Activated CD4-positive, alpha-beta T cell treated with anti-CD3 and anti-CD28 coated beads, Interleukin-2, amount 50 U/mL, for 1 hour (primary cell): ENCODE measurements at places on chromosomes 3 and 15.
A peak's percentile ranks its signal among the peaks of the same experiment; 100 is the strongest.

GRCh38 chr15:70096215-70097062, 1.3 kb downstream of the TLE3 start:
- peak; percentile 49 for DNase-seq

DNA sequence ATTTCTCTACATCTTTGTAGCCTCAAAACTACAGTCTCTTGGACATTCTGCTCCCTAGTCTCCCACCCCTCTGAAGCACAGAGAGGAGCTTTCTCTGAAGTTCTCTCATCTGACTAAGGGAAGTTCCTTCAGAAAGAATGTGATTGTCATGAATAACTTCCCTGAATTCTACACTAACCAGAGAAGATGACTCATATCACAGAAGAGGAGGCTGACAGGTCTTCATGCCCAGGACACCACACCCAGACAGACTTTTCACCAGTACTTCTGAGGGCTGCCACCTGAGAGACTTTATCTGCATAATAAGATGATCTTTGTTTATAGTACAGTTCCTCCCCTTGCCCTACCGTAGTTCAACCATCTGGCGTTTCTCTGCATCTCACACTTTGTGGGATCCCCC, 52.8 kb downstream of the CDIN1 start:
- DNase-seq, result no peak

GRCh38 chr15:36529296-36530011, 50.0 kb upstream of the CDIN1 start:
- no peak for DNase-seq

DNA sequence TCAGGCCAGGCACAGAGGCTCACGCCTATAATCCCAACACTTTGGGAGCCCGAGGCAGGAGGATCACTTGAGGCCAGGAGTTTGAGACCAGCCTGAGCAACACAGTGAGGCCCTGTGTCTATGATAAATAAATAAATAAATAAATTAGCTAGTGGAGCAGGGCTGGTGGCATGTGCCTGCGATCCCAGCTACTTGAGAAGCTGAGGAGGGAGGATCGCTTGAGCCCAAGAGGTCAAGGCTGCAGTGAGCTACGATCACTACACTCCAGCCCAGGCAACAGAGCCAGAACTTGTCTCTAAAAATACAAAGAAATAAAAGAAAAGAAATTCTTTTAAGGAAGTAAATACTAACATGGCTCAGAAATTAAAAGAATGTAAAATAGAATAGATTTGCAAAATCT, 91.8 kb downstream of the LIPC start:
- no peak for DNase-seq

DNA sequence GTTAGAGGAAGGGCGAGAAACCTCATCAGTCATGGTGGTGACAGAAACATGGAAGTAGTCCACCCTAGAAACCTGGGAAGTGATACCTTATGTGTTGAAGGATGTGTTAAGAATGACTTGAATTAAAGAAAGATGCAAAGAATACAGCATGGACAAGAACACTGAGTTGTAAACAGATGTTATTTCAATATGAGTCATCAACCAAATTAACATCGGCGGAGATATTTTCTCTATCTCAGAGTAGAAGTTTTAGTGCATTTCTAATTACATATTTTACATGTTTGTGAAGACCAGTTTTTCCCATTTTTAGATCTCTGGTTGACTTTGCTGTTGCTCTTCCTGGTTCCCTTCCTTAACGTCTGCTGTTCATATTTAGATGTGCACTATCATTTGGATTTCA, 268.8 kb upstream of the TBL1XR1 start:
- no peak for DNase-seq

GRCh38 chr3:120569222-120570057, 26.7 kb upstream of the NDUFB4 start:
- DNase-seq, result no peak

DNA sequence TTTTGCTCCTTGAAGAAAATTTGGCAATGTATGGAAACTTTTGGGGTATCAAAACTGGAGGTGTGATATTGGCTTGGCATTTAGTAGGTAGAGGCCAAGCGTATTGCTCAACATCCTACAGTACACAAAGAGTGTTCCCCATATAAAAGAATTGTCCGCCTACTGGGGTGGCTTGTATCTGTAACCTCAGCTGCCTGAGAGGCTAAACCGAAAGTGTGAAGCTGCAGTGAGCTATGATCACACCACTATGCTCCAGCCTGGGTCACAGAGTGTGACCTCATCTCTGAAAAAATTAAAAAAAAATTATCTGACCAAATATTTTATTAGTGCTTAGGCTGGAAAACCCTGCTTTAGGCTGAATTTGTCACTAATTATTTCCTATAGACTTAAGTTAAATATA, 483.9 kb downstream of the PYDC2 start:
- DNase-seq, result no peak

DNA sequence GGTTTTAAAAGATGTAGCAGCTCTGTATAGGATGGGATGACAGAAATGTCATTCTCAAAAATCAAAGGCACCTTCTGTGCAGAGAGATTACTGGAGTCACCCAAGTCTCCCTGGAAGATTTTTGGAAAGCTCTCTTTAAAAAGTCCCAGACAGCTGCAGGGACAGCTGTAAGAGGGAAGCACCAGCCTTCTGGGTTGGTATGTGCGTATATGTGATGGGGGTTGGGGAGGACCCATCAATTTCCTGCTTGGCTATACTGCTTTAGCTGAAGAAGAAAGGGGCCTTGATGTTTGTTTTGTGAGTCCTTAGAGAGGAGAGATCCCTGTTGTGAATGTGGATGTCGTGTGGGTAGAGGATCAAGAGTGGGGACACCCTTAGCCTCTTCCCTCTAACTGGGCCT, 5.4 kb upstream of the SEC11A start:
- DNase-seq, result no peak

DNA sequence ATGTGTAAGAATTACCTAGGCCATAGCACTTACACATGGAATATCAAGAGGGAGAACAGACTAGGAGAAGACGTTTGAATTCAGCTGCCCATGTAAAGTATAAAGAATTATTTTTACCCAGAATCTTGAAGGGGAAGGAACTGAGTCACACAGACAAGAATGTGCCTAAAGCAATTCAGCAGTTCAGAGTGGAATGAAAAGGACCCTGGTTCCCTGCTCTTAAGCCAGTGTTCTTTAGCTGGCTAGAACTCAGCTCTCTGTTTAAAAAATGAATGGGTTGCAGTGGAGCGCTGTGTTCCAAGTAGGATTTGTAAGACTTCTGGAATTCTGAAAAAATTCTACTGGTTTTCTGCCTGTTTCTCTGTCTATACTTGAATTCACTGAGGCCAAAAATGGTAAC, 440.2 kb downstream of the LPP start:
- DNase-seq, result no peak

GRCh38 chr15:28289694-28290463, 32.1 kb downstream of the HERC2 start:
- no peak for DNase-seq

DNA sequence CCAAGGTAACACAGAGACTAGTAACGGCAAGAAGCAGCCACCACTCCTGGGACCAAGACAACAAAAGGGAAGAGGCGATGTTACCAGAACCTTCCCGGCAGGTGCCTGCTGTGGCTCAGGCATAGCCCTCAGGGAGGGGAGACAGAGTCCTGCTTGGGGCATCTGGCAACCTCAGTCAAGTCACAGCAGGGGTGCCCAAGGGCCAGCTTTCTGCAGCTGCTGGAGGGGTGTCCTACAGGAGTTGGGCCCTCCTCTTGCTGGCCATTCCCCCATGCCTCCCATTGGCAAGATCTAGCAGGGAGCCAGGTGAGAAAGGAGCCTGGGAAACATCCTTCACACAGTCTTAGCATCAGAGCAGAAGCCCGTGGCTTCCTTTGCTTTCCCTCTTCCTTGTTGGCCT, 197.3 kb upstream of the IL12A start:
- no peak for DNase-seq

DNA sequence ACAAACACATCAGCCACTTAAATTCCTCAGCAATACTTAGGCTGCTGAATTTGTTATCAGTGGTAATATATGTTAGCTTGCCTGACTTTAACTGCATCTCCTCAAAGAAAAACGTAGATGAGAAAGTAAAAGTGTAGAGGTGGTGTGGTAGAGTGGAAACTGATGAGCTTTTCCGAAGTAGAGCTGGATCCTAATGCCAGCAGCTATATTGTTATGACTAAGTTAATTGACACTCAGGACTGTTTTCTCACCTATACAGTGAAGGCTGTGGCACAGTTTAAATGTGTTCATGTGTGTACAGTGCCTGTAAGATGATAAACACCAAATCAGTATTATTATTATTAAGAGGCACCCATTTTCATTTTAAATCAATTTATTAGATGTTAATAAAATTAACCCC, 174.9 kb downstream of the TNIK start:
- no peak for DNase-seq

GRCh38 chr15:75420698-75421097, 30.8 kb downstream of the SIN3A start:
- no peak for DNase-seq

DNA sequence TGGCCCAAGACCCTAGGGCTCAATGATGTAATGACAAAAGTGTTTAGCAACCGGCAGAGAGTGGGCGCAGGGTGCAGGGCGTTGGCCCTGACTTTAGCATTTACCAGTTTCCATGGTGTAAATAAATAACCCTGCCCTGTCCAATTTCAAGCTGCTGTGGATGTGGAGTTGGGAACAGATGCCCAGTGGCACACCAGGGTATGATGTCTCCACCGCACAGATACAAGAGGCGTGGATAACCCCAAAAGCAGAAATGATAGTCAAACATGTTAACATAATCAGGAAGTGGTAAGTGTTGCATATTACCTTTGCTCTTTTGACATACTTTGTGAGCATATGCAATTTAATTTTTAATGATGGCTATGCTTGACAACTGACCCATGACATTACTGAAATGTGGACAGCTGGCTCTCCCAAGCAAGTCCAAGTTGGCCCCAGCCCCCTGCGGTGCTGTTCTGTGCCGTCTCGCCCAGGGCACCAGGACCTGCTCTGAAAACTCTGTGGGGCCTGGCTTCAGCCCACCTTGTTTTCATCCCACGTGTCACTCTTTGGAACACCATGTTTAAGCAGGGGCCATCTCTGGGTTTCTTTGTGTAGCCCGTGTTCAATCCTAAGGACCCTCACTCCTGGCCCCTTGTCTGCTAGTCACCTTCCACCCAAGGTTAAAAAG, 10.8 kb upstream of the ANPEP start:
- DNase-seq, result no peak

DNA sequence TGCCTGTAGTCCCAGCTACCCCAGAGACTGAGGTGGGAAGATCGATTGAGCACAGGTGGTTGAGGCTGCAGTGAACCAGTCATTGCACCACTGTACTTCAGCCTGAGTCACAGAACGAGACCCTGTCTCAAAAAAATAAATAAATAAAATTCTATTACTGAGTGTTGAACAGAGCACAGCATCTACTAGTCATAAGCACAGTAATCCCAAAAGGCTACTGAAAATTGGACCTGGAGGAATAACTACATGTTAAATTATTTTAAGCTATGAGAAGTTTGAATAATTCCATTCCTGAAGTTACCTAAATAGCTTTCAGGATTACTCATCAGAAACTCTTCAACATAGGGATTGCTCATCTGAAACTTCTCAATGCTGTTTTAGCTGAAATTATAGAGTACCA, 43.4 kb downstream of the ARMC8 start:
- DNase-seq, result no peak

GRCh38 chr3:104555728-104556127, 811.0 kb upstream of the ALCAM start:
- no peak for DNase-seq

- DNase-seq, result no peak
These were observed 7.7 kb downstream of the FILIP1L start for GRCh38 chr3:100106531-100107141.

DNA sequence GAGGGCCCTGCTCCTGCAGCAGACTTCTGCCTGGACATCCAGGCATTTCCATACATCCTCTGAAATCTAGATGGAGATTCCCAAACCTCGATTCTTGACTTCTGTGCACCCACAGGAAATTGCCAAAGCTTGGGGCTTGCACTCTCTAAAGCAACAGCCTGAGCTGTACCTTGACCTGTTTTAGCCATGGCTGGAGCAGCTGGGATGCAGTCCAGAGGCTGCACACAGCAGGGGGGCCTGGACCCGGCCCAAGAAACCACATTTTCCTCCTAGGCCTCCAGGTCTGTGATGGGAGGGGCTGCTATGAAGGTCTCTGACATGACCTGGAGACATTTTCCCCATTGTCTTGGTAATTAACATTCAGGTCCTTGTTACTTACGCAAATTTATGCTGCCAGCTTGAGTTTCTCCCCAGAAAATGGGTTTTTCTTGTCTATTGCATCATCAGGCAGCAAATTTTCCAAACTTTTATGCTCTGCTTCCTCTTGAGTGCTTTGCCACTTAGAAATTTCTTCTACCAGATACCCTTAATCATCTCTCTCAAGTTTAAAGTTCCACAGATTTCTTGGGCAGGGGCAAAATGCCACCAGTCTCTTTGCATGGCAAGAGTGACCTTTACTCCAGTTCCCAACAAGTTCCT, 11.8 kb upstream of the MYO5A start:
- no peak for DNase-seq

DNA sequence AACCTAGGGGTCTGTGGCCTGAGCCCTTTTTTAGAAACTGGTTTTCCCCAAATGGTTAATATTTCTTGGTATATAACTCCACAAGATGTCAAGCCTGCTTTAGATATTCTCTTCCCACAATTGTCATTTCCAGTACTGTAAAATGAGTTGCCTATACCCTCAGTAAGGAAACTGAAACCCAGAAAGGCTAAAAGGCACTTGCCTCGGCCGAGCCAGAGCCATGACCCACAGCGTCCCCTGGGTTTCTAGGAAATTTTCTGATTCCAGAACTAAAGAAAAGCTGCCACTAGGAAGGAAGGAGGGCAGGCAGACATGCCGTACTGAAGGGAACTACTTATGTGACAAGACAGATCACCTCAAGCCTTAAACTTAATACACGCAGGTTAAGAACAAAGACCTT, 59.1 kb downstream of the ATP8B4 start:
- no peak for DNase-seq

GRCh38 chr3:180180795-180181194, 144.1 kb upstream of the PEX5L start:
- DNase-seq, result no peak

GRCh38 chr3:149044339-149045083, 41.8 kb downstream of the HLTF start:
- no peak for DNase-seq

GRCh38 chr15:38247336-38247735, 5.3 kb upstream of the SPRED1 start:
- no peak for DNase-seq

GRCh38 chr3:23952646-23953045, 7.6 kb downstream of the NR1D2 start:
- no peak for DNase-seq

- peak; percentile 50 for DNase-seq
These were observed 817 bp upstream of the PLXNA1 start for GRCh38 chr3:126982126-126982470.

DNA sequence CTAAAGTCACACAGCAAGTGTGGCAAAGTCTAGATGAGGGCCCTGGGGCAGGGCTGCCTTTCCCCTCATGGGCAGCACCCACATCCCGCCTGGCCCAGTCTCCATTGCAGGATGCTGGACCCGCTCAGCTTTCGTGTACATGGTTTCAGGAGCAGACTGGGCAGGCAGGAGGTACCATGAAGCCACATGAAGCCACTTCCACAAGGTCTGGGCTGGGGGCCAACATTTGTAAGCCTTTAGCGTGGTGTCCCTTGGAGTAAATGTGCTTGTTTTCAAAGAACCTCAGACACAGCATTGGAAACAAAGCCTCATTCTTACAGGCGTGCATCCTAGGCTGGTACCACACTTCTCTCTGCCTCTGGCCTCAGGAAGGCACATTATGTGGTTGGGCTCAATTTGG, 34.5 kb downstream of the UMPS start:
- no peak for DNase-seq
